ENCODE measurements at places on chromosomes 1 and 21.

GRCh38 chr1:208204779-208205178 is 39.4 kb downstream of the PLXNA2 start:
- DNase-seq, result no peak

DNA sequence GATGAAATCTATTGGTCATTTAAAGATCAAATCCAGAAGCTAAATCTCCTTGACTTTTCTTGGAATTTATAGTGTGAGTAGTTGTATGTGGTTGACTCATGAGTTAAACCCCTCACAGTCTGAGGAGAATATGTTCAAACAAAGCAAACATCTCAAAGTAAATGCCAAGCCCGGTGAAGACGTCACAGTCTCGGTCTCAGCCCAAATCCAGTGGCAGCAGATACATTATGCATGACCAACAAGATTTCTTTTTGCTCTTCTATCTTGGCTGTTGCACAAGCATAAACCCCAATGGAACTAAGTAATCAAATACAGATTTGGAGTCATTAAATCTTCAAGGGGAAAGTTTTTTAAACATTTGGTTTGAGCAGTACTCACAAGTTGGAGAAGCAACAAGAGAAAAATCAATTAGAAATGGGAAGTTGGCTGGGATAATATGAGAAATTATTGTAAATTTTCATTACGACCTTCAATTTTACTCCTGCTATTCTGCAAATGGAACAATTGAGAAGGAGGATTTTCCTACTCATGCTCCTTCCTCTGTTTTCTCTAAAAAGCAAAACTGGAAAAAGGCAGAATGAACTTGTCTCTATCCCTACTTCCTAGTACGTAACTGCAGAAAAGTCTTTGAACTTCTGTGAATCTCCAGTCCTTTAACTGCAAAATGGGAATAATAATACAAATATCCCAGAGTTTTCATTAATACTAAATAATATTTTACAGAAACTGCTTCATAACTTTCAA is 575.8 kb downstream of the NUF2 start:
- DNase-seq, result no peak

DNA sequence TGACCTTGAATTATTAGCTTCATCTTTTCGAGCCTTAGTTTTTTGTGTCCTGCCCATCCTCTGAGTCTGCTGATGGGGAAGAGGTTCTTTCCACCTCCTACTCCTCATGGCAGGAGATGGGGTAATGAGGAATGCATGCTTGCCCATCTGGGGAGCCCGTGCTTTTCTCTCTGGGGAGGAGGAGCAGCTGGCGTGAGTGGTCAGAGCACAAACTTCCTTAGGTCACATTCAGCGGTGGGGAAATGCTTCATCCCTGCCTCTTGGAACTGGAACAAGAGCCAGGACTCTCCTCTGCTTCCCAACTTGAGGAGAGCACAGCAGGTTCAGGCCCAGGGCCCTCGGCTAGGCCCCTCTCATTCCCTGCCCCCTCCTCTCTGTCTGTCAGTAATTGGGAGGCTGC is 155.0 kb downstream of the PCNX2 start:
- no peak for DNase-seq

- no peak for DNase-seq
Observed at GRCh38 chr1:180386745-180387367, 115.5 kb downstream of the ACBD6 start.

DNA sequence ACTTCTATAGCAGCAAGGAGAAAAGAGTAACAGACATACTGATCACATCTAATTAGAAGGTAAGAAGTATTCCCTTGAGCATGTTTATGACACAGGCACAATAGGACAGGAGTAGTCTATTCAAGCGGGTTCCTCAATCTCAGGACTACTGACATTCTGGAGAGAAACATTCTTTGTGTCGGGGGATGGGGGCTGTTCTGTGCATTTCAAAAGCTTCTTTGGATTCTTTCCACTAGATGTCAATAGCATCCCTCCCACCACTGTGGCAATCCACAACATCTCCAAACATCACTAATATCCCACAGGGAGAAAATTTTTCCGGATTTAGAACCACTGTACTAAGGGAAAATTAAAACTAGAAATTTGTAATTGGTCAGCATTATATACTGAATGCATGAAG is 56.9 kb downstream of the ADAMTS5 start:
- no peak for DNase-seq

DNA sequence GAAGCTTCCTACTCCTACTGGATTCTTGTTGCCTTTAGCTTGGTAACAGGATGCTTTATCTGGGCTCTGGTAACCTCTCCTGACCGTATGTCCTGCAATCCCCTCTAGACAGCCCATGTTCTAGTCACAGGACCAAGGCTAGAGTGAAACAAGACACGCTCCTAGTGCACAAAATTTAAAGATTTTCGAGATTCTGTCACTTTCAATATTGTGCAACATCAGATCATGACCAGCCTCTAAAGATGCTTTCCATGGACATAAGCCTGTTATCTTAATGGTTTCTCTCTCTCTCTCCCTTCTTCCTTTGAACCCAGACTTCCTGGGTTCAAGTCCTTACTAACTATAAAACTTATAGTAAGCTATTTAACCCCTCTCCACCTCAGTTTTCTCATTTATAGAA is 1.6 kb upstream of the LY9 start:
- DNase-seq, result no peak

DNA sequence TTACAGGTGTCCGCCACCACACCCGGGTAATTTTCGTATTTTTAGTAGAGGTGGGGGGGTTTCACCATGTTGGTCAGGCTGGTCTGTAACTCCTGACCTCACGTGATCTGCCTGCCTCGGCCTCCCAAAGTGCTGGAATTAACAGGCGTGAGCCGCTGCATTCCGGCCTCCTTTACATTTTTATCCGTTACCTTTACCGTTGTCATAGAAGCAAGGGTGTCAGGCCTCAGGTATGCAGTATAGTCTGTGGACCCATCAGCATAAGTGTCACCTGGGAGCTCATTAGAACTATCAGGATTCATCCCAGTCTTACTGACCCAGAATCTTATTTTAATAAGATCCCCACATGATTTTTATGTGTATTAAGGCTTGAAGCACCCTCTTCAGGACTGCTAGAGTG is 5.4 kb downstream of the CDC42 start:
- no peak for DNase-seq

DNA sequence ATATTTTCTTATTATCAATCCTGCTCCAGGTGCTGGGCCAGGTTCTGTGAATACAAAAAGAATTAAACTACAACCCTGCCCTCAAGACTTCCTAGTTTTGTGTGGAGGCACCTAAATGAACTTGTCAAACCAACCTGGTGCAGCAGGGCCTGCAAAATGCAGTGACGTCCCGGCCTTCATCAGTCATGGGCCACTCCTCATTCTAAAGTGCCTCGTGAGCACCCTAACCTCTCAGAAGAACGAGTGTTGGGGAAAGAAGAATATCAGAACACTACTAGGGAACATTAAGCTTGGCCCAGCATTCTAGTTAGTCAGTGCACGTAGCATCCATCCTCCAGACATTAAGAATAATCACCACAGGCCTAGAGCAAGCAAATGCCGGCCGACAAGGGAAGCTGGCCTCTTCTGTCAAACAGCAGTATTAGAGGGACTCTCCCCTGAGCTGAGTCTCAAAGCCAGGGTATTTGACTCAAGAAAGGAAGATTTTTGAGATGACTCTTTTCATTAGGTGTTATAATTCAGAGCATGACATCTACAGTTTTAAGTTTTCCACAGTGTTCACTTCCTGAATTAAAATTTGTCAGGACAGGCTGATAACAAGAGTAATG is 137.9 kb downstream of the SLC45A1 start:
- no peak for DNase-seq

GRCh38 chr1:151993084-151993733 is 450 bp downstream of the S100A10 start:
- peak; percentile 44 for DNase-seq

DNA sequence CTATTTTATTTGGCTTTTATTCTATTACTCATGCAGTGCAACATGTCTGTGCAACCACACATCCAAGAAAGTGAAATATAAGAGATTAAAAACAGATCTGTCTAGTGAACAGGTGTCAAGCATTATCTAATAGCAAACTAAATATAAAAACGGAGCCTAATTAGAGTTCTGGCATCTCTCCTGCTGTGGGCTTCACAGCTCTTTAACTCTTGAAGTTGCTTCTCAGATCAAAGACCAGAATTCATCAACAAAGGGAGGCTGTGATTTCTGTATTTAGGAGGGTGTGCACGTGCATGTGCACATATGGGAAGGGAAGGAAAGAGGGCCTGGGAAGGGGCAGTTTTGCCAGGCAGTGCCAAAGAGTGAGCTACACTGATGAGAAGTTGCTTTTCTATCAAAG is 81.0 kb downstream of the MIS18A start:
- DNase-seq, result no peak

GRCh38 chr1:212162635-212163034 is 122.6 kb upstream of the PPP2R5A start:
- DNase-seq, result peak; percentile 27

- DNase-seq, result no peak
Observed at GRCh38 chr21:46603228-46603627, 1.7 kb downstream of the S100B start.

DNA sequence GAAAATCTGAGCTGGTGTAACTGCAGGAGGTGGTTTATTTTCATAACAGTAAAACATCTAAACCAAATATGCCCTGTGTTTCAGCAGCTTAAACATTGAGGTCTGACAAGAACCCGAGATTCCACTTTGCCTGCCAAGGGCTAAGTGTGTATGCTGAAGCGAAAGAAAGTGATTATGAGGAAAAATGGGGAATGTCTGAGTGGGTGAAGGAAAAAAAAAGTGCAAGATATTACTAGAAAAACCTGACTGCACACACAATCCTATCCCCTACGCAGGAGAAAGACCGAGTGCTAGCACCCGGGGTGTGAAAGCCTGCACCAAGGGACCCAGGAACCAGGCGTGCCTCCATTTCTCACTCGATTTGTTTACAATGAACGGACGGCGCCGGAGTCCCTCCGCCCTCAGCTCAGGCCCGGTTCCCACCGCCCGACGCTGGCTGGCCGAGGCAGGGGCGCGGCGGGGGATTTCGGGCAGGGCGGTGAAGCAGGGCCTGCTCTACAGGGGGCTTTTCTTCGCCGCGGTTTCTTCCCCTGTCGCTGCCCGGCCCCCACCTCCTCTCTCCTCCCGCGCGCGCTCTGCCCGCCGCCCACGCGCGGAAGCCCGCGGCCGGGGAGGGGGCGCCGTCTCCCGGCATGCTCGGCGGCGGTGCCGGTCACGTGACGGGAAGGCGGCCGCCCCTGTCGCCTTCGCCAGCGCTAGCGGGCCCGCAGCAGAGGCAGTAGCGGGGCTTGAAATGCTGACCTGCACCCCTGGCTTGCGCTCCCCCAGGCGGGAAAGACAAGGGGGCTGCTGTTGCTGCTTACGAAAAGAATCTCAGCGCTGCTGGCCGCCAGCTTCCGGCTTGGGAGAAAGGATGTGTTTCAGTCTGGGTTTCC is 35.9 kb downstream of the ITPKB start:
- DNase-seq, result peak; percentile 73

DNA sequence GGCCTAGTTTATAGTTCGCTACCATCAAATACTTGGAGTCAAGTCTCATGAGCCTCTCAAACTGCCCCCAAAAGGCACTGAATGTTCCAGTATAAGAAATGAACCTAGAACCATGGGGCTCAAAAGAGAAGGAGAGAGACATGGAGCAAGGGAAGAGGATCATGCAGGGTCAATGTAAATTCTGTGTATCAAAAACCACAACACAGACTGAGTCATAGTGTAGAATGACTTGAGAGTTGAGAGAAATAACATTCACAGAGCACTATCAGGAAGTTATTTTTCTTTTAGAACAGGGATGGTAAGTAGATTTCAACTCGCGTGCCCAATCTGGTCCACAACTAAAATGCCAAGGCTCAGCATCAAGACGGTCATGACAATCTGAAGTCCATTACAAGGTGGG is 59.8 kb downstream of the GNG12 start:
- no peak for DNase-seq

DNA sequence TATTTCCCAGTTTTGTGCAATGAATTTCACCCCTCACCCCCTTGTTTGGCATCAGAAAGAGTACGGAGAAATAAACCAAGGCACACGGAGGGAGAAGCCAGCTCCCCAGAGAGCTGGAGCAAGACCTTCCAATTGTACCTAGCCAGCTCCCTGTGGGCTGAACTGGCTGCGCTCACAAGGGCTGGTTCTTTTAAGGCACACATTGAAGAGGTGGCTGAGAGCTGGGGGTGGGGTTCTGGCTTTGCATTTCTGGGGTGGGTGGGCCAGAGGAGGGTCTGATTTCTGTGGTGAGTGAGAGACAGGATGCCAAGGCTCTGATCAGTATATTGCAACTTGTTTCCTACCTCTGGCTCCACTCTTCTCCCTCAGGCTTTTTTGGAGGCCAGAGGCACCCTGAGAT is 39.5 kb upstream of the NFASC start:
- no peak for DNase-seq

DNA sequence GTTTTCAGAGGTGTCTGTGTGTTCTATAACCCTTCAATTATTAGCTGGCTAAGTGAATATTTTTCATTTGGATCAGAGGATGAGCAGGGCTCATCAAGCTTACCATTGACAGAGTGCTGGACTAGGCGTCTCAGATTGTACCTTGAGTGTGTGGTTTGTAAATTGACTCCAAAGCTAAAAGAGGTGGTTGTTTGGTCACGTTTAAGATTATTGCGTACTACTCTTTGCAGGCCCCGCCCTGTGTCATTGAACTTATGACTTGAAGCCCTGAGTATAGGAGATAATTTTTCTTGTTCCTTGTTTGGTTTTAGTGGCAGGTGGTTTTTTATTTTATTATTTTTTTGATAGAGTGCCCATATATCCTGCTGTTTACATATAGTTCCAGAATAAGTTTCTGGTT is 17.7 kb downstream of the MRPS6 start:
- no peak for DNase-seq

DNA sequence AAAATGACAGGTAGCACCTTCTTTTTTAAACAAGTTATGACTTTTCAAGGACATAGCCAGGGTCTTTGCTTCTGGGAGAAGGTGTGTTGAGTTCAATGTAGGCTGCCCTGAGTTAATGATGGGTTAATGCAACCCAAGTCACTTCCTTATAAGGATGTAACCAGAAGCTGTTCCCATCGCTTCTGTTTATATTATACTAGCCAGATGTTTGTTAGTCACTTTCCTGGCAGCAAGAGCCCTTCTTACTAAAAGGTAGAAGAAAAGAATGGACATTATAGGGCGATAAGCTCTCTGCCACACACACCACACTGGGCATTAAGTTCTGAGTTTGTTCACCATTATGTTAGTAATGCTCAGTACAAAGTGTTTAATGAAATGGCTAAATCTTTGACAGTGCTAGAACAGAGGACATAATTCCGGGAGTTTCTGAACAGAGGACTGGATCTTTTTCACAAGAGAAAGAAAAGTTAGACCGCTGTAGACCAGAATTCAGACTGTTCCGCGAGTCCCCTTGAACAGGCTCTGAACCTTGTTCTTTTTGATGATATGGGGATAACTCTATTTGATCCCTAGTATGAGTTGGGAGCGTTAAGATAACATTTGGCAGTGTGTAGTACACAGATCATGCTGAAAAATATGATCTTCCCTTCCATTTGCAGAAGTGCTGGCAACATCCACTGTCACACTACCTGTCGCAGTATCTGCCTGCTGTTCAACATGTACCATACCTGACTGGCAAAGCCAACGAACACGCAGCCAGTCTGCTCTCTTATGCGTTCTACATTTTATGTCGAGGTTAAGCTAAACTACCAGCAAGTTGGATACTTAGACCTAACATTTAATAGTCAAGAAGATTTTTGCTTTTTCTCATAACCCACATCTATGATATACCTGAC is 41.0 kb downstream of the DEGS1 start:
- no peak for DNase-seq

Measured in CD8-positive, alpha-beta memory T cell (primary cell).